Activated CD4-positive, CD25-positive, alpha-beta regulatory T cell treated with anti-CD3 and anti-CD28 coated beads, Interleukin-2, amount 50 U/mL, for 16 hours (primary cell): ENCODE measurements at places on chromosomes 7 and 10.

DNA sequence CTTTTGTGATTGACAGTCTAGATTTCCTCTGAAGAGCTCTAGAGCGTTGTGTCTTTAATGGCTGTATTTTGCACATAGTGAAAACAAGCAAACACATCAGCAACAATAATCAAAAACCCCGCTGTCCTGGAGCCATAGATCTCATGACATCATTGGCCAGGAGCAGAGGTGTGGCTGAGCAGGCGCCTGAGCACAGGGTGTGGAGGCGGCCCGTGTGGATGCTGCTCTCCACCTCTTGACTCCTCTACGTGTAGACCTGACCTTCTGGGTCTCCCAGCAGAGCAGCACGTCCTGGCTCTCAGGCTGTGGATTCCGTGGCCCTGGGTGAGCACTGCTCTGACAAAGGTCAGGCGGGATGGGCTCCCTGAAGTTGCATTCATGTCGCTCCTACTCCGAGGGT is 63.0 kb upstream of the INSYN2A start:
- no peak for DNase-seq

GRCh38 chr7:134440067-134440466 is 18.8 kb downstream of the AKR1B1 start:
- DNase-seq = no peak

GRCh38 chr7:15720849-15721471 is 34.5 kb upstream of the MEOX2 start:
- DNase-seq = no peak

DNA sequence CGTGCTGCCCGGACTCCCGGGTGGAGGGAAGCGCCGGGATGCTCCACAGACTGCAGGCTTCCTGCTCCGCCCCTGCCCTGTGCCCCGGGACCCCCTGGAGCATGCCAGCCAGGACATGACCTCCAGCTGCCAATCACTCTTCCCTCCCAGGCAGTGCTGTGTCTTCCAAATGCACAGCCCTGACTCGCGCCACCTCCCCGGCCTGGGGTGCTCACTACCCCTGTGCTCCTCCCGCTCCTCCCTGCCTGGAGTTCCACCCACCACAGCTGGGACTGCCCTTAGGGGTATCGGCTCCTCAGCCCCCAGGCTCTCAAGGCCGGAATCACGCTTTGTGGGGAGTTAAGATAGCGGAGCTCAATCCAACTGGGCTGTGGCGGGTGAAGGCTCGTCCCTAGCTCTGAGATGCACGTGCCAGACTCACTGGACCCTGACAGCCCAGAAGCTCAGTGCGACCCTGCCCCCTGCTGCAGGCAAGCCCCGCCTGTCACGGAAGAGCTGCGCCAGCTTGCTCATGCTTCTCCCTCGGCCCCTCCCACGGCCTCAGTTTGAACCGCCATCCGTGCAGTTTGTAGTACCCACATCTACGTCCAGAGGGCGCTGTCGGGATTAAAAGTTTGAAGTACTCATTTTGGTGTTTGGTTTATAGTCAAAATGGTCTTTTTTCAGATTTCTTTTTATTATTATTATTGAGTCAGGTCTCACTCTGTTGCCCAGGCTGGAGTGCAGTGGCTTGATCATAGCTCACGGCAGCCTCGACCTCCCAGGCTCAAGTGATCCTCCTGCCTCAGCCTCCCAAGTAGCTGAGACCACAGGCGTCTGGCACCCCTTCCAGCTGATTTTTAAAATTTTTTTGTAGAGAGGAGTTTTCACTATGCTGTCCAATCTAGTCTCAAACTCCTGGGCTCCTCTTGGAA is 142.5 kb upstream of the TCERG1L start:
- peak; percentile 23 for DNase-seq

DNA sequence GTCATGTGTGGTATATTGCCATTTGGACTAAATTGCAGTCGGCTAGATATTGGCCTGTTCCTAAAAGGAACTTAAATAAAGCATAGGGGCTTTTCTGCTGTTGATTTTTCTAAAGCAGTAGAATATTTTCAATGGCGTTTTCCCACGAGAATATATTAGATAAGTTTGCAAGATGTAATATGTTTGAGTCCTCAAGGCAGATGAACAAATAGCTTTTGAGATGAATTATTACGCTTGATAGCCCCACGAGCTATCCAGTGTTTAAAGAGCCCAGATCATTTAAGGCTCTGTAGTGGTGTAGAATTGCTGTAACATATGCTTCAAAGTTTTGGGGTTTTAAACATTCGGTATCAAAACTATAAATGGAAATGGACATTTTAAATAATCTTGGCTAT is 2.9 kb downstream of the CELF2 start:
- no peak for DNase-seq

DNA sequence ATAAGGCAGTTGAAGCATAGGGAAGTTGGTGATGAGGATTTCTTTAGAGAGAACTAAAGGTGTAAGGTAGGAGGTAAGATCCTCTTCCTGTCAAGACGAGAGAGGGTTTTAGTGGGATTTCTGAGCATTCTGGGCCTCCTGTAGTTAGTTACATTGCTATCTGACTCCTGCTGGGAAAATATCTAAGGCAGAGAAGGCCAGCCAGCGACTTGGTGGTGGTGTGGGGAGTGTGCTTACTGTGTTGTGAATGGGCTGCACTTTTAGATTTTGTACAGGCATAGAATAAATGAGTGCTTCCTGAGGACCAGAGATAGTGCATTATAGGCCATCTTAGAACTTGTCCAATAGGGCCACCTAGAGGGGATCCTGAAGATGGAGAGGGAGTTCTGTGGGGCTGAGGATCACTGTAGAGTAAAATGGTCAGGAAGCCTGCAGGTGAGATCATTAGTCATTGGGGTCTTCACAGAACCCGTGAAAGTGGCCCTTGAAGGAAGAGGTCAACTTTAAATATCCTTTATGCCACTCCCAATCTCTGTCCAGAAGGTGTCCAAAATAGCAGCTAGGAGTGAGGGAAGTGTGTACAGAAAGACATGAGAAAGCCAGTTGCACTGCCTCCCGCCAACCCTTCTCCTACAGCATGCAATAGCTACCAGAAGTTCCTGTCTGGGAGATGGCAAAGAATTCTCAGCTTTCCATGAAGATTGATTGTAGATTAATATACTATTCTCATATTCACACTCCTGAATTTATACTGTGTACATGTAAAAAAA is 266.6 kb downstream of the POLR1F start:
- DNase-seq = no peak

- no peak for DNase-seq
These were observed 236.4 kb upstream of the GPR26 start for GRCh38 chr10:123429706-123430221.

- no peak for DNase-seq
These were observed 22.1 kb downstream of the NCAPG2 start for GRCh38 chr7:158682456-158682855.

GRCh38 chr7:137458399-137458798 is 114.9 kb upstream of the PTN start:
- no peak for DNase-seq

GRCh38 chr10:13206546-13207443 is 27.4 kb downstream of the UCMA start:
- no peak for DNase-seq

DNA sequence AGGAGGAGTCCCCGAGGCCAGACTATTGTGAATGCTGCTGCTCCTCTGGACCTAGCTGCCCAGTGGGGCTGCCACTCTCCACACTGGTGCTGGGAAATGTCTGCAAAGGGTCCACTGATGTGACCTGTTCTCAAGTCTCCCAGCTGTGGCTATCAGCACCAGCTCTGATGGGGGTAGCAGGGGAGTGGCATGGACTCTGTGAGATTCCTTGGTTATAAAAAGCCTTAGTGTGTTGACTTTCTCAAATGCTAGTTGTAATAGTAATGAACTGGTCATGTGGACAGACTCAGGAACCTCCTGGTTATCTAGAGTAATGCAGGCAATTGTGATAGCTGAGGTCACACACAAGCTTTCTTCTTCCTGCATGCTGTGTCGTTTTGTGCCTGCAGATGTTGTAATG is 34.1 kb upstream of the ARMC3 start:
- no peak for DNase-seq

DNA sequence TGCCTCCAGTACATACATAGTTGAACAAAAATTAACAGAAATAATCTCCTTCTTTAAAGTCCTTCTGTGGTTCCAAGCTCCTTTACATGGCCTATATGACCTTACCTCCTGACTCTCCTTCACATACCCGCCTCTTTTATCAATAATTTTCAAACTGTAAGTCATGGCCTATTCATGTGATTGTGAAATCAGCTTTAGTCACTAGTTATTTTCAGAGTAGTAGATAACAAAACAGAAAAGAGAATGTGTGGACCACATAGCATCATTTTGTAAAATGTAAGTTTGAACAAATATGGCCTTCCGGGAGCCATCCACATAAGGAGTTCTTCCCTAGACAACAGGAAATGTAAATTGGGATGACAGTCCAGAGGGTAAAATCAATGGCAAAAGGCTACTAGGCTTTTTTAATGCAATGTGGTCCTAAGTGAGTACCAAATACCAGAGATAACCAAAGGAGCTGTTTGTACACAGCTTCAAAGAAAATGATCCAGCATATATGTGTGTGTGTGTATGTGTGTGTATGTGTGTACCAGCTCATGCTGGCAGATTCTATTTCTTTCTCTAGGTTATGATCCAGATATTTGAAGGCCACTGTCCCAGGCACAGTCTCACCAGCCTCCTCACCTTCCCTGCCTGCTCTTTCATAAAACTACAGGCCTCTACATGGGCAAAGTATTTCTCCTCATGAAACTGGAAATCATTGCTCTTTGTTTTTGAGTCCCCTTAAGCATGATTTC is 12.3 kb upstream of the FAM133B start:
- DNase-seq = no peak

DNA sequence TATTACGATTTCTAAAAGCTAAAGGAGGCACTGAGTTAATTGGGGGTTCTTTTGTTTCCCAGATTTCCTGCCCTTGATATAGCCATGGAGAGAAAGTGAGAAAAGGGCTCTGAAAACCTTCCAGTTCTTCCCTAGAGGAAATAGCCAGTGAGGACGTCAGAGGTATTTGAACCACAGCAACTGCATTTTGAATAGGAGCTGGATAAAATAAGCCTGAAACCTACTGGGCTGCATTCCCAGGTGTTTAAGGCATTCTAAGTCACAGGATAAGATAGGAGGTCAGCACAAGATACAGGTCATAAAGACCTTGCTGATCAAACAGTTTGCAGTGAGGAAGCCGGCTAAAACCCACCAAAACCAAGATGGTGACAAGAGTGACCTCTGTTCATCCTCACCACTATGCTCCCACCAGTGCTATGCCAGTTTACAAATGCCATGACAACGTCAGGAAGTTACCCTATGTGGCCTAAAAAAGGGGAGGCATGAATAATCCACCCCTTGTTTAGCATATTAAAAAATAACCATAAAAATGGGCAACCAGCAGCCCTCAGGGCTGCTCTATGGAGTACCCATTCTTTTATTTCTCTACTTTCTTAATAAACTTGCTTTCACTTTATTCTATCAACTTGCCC is 85.1 kb upstream of the FRMD4A start:
- DNase-seq = no peak

GRCh38 chr7:73909996-73910395 is 49.0 kb downstream of the TMEM270 start:
- DNase-seq = no peak

DNA sequence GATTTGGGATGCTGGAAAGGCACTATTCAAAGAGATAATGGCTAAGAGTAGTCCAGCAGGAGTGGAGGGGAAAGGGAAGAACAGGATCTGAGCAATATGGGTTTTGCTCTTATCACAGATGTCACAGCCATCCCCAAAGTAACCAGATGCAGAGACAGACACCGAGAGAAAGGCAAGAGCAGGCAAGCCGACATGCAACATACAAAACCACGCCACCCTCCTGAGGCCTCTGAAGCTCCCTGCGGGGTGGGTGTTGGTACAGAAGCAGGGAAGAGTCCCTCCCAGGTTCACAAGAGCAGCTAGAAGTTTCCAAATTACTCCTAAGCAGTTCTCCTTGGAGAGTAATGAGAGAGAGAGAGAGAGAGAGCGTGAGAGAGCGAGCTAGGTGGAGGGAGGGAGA is 10.8 kb upstream of the C10orf53 start:
- no peak for DNase-seq

GRCh38 chr10:63644418-63645142 is 123.4 kb downstream of the REEP3 start:
- DNase-seq = no peak

- no peak for DNase-seq
These were observed 123.3 kb upstream of the FZD1 start for GRCh38 chr7:91140982-91141381.

DNA sequence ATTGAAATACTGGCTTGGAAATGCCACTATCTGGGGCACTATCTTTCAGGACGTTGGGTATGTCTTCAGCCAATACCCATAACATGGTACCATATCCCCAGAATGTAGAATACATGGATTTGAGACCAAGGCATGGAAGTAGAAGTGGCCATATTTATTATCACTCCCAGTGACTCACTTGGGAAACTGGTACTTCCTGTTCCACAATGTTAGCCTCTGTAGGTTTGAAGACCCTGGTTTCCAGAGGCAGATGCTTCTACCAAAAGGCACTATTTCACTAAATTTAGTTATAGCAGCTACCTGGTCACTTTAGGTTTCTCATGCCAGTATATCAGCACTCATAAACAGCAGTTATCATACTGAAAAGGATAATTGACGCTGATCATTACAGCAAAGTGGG is 184.2 kb downstream of the CCDC71L start:
- DNase-seq = no peak

GRCh38 chr7:97174303-97174702 is 56.8 kb downstream of the SDHAF3 start:
- no peak for DNase-seq

DNA sequence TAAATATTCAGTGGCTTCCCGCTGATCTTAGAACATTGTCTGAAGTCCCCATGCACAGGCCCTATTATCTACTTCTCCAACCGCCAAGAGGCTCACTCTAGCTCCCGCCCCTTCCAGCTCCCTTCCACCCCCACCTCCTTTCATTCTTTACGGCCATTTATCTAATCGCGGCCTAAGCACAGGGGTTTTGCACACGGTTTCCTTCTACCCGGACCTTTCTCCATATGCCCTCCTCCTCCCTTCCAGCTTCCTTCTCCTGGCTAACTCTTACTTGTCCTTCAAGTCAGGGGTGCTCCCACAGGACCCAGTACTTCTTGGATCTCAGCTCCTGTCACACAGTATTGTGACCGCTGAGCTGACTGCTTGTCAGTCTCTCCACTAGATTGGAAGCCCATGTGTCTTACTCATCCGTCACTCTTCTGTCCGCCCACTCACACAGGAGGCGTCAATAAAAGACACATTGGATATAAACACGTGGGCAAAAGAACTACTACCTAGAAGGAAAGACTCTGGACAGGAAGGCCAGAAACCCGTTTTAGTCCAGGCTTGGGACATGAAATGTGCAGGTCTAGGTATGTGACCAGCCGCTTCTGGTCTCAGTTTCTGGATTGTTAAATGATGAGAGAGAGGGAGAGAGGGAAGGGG is 20.2 kb upstream of the HPS1 start:
- no peak for DNase-seq
